Upper lobe of right lung (tissue), 1 donor: ENCODE measurements at places on chromosomes 4 and X. TPM values are rescaled to one million over a fixed set of nuclear protein-coding genes. Genes with fewer than 3 reads are reported as not detected.

- no peak overlapping the region for H3K27ac ChIP-seq
- H3K36me3 ChIP-seq = peaks cover 29% of the 10 kb centered on the region
- H3K4me1 ChIP-seq = no peaks in the 10 kb centered on the region
- H3K27me3 ChIP-seq = no peaks in the 10 kb centered on the region
- no peak for DNase-seq
Observed at GRCh38 chrX:154779261-154779660, 16.6 kb downstream of the DKC1 start.

DNA sequence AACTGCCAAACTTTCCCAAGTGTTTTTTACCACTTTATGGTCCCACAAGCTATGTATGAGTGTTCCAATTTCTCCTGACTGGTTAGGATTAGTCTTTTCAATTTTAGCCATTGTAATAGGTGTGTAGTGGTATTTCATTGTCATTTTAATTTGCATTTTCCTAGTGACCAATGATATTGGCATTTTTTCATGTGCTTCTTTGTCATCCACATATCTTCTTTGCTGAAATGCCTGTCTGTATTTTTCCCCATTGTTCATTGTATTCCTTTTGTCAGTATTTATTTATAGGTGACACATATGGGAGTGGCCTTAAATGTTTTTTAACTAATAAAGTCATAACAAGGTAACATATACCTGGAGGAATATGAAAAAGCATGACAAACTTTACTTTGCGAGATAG is 9.2 kb upstream of the UBE2D3 start:
- H3K27me3 ChIP-seq = no peaks in the 10 kb centered on the region
- DNase-seq = no peak
- H3K4me3 ChIP-seq = no peak overlapping the region
- no peaks in the 10 kb centered on the region for H3K36me3 ChIP-seq

GRCh38 chr4:185246453-185246852 is 37.1 kb downstream of the SNX25 start:
- no peaks in the 10 kb centered on the region for H3K36me3 ChIP-seq
- no peak overlapping the region for H3K4me3 ChIP-seq
- no peak for DNase-seq
- H3K4me1 ChIP-seq = no peaks in the 10 kb centered on the region
- no peaks in the 10 kb centered on the region for H3K27me3 ChIP-seq
- no peak overlapping the region for H3K27ac ChIP-seq

DNA sequence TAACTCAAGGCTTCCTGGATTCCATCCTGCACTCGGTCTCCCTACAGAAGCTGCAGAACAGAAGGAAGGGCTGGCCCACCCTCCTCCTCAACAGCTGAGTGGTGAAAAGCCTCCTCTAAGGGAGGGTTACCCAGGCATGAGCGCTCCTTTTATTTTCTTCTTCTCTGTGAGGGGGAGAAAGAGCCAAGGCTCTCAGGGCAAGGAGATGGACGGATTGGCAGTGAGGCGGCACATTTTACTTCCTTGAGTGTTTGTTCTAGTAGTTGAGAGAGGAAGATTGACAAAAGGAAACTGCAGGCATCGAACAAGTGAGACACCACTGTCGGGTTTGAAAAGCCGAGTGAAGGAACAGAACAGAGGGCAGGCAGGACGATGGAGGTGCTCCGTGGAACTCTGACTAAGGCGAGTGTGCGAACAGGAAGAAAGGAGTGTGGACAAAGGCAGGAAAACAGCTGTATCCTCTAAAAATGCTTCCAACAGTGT is 38.4 kb upstream of the STS start:
- H3K27ac ChIP-seq = peak overlapping the region; percentile 3
- no peak overlapping the region for H3K4me3 ChIP-seq
- H3K27me3 ChIP-seq = no peaks in the 10 kb centered on the region
- no peaks in the 10 kb centered on the region for H3K4me1 ChIP-seq

Gene TRIM60
- total RNA-seq = not detected
